ENCODE measurements at places on chromosomes 3 and 15. TPM values are rescaled to one million over a fixed set of nuclear protein-coding genes. Genes with fewer than 3 reads are reported as not detected.

DNA sequence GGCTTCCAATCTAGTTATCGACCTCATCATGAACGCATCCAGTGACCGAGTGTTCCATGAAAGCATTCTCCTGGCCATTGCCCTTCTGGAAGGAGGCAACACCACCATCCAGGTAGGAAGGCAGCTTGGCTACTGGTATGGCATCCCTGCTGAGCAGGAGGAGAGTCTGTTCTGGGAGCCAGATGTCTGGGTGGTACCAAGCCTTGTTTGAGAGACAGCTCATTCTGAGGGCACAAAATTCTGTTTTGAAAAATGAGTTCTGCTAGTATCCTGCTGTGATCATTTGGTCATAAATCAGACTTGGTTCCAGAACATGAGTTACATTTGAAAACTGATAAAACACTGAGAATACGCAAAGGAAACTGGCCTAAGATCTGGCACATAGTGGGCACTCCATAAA is 242.1 kb downstream of the ITPR1 start:
- DNase-seq, result no peak

DNA sequence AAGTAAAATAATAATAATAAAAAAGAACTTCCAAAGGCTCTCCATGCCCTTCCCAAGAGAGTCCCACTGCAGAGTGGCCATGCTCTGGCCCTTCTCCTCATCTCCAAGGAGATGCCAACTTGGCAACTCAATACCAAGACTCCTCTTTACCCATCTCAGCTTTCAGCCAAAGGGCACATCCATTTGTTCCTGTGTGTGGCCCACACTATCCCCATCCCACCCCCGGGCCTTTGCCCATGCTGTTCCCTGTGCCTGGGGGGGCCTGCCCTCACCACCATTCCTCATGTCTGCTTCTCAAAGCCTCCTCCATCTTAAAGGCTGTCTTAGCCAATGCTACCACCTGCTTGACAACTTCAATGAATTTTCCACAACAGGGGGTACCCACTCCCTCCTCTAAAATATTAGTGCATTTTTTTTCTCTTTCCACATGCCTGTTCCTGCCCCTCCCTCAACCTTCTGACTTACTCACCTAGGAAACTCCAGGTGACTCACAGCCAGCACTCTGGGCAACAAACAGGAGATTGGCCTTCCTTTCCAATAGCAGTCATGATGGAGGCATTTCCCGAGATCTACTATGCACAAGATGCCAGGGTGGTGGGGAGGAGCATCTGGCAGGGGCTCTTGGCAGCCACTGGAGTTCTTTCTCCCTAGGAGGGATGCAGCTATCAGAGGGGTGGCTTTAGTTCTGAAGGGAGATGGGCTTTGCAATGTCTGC is 109.4 kb upstream of the SMAD3 start:
- no peak for DNase-seq

GRCh38 chr3:128550113-128550440 is 57.1 kb upstream of the GATA2 start:
- peak; percentile 25 for DNase-seq

- DNase-seq, result no peak
These were observed 467.0 kb downstream of the FGF12 start for GRCh38 chr3:192260116-192261010.

DNA sequence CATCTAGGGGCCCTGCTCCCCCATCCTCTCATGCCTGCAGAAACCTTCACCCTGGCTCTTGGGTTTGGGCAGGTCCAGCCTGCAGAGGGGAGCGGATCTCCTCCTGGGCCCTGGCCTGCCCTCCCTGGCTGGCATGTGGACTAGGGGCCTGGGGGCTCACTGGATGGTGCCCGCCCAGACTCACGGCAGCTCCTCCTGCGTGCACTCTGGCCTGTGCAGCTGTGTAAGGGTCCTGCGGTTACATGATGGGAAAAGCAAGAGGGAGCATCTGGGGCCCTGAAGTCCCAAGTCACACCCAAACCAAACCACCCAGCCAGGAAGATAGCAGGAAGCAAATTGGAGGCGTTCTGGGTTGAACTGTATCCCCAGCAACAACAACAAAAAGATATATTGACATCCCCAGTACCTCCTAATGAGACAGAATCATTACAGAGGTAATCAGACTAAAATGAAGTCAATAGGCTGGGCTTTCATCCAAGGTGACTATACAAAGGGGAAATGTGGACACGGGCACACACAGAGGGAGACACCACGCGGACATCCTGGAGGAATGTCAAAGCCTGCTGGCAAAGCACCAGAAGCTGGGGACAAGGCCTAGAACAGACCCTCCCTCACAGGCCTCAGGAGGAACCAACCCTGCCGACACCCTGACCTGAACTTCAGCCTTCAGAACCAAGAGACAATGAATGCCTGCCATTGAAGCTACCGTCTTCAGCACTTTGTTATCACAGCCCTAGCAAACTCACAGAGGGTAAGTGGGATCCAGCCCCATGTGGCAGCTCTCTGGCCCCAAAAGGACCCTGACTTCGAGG is 10.4 kb upstream of the CLK3 start:
- DNase-seq, result no peak

Gene PLA1A
- total RNA-seq, result 2.1 TPM

All from breast epithelium (tissue), 4 donors.